RWPE2 (cell line): ENCODE measurements at places on chromosomes 3 and 15.

GRCh38 chr15:90598031-90598577 is 68.4 kb downstream of the CRTC3 start:
- no peak for DNase-seq

DNA sequence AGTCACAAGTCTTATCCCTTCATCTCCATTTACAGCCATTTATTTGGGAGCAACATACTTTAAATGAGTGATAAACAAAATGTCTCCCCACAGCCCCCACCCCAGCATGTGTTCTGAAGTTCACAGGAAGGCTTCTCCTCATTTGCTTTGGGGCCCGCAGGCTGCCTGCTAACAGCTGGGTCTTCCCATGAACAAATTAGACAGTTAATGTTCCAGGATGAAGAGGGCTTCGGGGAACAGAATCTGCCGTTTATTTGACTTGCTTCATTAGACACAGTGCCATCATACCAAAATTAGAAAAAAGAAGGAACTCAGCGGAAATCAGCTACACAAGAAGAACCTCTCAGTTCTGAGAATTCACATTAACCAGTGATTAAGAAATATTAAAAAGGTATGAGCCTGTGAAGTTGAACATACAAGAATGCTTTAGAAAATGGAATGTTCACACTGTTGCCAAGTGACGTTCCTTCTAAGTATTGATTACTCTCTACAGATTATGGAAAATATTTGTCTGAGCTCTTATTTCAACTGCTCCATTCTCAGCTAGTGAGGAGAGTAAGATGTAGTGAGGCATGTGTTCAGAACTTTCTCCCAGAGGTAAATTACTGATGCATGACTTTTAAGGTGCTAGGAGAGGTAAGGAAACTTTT is 107.5 kb upstream of the THBS1 start:
- DNase-seq = no peak

DNA sequence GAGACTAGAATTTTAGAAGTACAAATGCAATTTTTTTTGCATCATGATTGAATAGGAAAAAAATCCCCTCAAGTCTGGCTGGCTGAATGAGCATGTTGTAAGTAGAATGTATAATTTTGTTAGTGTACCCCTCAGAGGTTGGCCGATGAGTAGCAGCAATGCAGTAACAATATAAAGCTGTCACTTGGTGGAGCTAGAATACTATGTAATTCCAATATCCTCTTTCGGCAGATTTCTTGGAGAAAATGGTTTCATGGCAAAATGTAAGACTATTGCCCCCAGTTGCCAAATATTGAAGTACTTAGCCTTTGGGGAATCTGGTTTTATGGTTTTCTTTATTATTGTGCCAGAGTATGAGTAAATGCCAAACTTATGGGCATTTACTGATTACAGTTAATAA is 39.8 kb upstream of the SGO1 start:
- no peak for DNase-seq

- DNase-seq = no peak
Measured at GRCh38 chr3:52388348-52388821, 56.5 kb downstream of the SEMA3G start.

DNA sequence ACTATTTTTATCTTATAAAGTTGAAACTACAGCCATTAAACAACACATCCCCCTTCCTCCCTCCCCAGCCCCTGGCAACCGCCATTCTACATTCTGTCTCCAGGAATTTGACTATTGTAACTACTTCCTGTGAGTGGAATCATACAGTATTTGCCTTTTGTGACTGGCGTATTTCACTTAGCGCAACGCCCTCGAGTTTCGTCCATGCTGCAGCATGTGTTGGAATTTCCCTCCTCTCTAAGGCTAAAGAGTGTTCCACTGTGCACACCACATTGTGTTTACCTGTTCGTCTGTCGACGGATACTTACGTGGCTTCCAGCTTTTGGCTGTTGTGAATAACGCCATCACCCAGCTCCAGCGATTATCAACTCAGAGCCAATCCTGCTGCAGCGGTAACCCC is 52.0 kb upstream of the DLG1 start:
- no peak for DNase-seq
